Kidney glomerular epithelial cell (primary cell): ENCODE measurements at places on chromosomes 5 and 9.
A peak's percentile ranks its signal among the peaks of the same experiment; 100 is the strongest.

GRCh38 chr9:21589344-21590056 lies 107.4 kb upstream of the IFNE start:
- no peak for DNase-seq

GRCh38 chr5:92687821-92688722 lies 892.9 kb downstream of the NR2F1-AS1 start:
- DNase-seq, result peak; percentile 20

DNA sequence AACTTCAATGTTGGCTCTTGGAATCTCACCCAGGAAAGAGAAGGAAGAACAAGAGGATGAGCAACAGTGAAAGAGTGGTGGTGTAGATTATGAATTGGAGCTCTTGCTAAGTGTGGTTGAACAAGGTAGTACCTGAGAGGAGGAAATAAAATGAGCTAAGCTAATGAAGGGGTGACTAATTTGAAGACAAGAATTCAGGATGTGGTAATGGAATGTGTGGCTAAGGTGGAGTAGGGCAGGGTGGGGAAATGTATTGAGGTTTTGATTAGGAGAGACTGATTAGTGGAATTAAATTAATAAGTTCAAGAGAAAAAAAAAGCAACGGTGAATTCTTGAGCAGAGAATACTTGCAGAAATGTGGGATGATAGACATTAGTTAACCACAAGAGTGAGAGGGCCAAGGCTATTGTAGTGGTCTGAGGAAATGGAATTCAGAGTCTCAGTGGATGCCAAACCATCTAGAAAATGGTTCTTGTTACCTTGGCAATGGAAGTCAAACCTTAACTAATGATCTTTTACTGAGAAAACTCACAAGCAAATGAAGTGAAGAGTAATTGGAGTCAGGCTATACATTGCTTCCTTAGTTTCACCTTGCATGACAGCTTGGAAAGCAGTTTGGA lies 648.3 kb upstream of the ZNF608 start:
- peak; percentile 57 for DNase-seq

GRCh38 chr5:101515721-101516120 lies 612.6 kb upstream of the ST8SIA4 start:
- DNase-seq, result no peak

DNA sequence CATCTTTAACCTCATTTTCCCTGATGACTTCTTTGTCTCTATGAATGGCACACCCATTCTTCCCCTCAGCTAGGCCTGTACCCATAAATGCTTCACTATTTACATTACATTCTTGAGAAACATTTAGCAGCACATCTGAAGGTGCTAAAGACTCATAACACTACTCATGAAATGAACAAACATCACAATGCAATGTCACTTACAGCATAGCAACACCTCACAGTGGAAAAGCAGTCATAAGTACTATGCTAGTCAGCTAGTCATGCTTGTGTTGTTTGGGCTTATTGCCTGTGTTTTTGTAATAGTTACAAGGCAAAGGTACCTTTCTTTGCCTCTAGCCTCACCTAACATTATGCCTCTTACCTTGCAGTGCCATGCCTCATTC lies 228.9 kb downstream of the KIAA0825 start:
- DNase-seq, result no peak

DNA sequence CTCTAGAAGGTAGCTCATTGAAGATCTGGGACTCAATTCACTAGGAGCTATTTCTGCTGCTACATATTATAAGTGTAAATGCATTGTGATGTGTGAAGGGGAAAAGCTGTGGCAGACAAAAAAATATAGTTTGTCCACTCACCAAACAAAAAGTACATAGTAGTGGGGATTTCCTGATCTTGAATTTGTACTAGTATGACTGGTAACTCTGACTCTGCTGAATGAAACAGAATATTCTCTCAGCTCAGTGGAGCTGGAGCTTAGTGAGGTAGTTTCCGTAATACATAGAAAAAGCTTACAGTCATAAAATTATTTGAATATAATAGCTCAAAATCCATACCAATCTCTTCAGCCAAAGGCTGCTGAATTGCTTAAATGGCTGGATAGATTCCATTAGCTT lies 455.6 kb upstream of the CD180 start:
- DNase-seq, result no peak

DNA sequence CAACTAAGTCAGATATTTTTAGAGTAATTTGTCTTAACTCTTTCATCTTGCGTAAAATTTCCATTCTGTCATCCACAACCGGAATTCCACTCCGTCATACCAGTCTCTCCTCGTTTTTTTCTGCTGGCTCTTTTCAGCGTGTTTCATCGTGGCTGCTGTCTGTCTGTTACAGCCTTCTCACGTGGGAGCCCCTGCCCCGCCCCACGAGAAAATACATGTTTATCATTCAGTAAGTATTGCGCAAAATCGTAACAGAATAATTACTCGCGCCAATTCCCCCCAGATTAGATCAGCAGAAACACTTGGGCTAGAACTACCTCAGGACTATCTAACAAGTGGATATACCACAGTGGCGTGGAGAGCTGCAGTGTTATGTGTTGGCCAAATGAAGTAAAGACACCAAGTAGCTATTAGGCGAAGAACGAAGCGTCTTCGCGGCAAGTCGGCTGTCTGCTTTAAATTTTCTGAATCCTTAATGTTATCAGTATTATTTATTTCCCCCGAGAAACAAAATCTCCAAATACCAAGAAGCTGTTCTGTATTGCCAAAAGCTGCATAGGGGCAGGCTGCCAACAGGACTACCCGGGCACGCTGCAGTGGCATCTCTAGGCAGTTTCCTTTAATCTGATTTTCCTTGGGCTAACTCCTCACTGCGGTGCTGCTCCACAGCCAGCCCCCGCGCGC lies 566 bp upstream of the FOCAD start:
- DNase-seq, result peak; percentile 35

GRCh38 chr9:95250462-95251221 lies 66.9 kb downstream of the FANCC start:
- DNase-seq, result no peak

DNA sequence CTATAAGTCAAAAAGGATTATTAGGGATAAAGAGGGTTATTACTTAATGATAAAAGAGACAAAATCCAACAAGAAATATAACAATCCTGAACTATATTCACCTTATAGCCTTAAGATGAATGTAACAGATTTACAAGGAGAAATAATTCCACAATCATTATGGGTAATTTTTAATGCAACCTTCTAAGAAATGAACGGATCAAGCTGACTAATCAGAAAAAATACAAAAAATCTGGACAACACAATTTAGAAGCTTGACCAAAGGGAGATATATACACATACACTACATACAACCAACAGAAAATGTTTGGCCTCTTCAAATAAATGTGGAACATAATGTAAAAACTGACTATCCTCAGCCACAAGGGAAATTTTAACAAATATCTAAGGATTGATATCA lies 102.3 kb downstream of the CPLANE1 start:
- no peak for DNase-seq

GRCh38 chr9:104772714-104773510 lies 9.0 kb downstream of the NIPSNAP3B start:
- no peak for DNase-seq

GRCh38 chr5:88188458-88189132 lies 80.0 kb downstream of the TMEM161B start:
- DNase-seq, result no peak

GRCh38 chr5:106092455-106092854 lies 1578.3 kb downstream of the EFNA5 start:
- DNase-seq, result no peak

- peak; percentile 21 for DNase-seq
Measured at GRCh38 chr5:62144401-62145022, 161.5 kb upstream of the KIF2A start.

DNA sequence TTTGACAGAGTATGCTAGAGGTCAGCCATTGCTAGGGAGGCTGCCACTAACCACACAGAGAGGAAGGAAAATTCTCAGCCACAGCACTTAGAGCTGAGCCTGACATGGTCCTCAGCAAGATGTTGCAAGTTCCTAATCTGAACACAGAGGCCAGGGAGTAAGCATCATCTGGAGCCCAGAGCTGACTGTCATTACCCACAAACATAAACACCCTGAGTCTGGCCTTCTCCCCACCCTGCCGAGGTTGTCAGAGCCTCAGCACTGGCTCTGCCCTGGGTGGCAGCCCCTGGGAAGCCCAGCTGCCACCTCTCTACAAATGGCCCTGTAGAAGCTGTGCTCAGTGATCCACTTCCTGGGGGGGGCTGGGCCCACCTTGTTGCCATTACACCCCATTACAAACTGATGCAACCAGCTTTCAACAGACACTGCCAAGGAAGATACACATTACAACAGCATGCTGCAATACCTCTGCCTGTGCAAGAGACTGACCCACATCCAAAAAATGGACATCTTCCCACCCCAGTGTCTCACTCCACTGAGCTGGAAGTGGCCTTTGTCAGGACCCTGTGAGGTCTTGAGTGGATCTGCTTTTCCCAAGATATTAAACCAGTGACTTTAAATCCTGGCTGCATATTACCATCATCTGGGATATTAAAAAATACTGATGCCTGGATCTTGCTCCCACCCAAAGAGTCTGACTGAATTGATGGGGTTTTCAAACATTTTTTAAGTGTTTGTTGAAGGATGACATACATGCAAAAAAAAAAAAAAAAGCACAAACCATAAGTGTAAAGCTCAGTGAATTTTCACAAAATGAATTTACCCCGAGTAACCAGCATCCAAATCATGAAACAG lies 33.0 kb downstream of the IRF1 start:
- DNase-seq, result no peak

- no peak for DNase-seq
Measured at GRCh38 chr9:70971723-70972122, 149.7 kb downstream of the TRPM3 start.

DNA sequence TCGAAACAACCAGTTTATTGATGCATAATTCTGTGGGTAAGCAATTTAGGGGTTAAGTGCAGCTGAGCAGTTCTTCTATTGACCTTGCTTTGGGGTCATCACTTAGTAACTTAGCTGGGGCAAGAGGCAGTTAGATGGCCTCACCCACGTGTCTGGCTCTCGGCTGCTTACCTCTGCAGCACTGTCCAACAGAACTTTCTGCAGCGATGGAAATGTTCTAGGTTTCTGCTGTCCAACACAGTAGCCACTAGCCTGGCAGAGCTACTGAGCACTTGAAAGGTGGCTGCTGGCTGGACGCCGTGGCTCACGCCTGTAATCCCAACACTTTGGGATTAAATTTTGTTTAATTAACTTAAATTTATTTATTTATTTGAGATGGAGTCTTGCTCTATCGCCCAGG lies 13.1 kb upstream of the URM1 start:
- DNase-seq, result no peak
